Uterine smooth muscle cell (primary cell): ENCODE measurements at places on chromosomes 4 and X. TPM values are rescaled to one million over a fixed set of nuclear protein-coding genes. Genes with fewer than 3 reads are reported as not detected.

The MAPK10 gene
- 21.1 and 23.4 TPM in 2 replicates for total RNA-seq

The MAGEB2 gene
- not detected in 2 replicates for total RNA-seq

The TEC gene
- 1.3 and 1.4 TPM in 2 replicates for total RNA-seq

The GNRHR gene
- not detected in 2 replicates for total RNA-seq

The CXCL11 gene
- 0.22 TPM in 1 of 2 replicates, not detected in the other for total RNA-seq

The PNMA5 gene
- total RNA-seq: not detected in 2 replicates

The CHM gene
- 28.9 and 33.3 TPM in 2 replicates for total RNA-seq

The CLDN34 gene
- not detected in 2 replicates for total RNA-seq

The APELA gene
- not detected in 2 replicates for total RNA-seq

The USP17L20 gene
- total RNA-seq: not detected in 2 replicates

The CLTRN gene
- 0.12 TPM in 1 of 2 replicates, not detected in the other for total RNA-seq

The RNF128 gene
- total RNA-seq: 1.5 and 2.0 TPM in 2 replicates

The HMGN5 gene
- 0.75 and 1.7 TPM in 2 replicates for total RNA-seq

The PABPC5 gene
- total RNA-seq: 1.8 and 2.5 TPM in 2 replicates

The KCNE5 gene
- 0.12 and 0.33 TPM in 2 replicates for total RNA-seq

The RS1 gene
- not detected in 2 replicates for total RNA-seq

The CFI gene
- 3.0 and 3.7 TPM in 2 replicates for total RNA-seq

The POU3F4 gene
- total RNA-seq: not detected in 2 replicates

The SLITRK4 gene
- total RNA-seq: 0.50 and 1.2 TPM in 2 replicates

The FBXL5 gene
- 127 and 136 TPM in 2 replicates for total RNA-seq

The MUC7 gene
- not detected in 2 replicates for total RNA-seq

The PHOX2B gene
- not detected in 2 replicates for total RNA-seq

The LPAR4 gene
- total RNA-seq: 0.12 and 0.22 TPM in 2 replicates

The UGT2B17 gene
- total RNA-seq: not detected in 2 replicates

The UGT2B11 gene
- not detected in 2 replicates for total RNA-seq

The SMARCAD1 gene
- 39.6 and 42.1 TPM in 2 replicates for total RNA-seq

The DCAF12L1 gene
- total RNA-seq: under 0.01 TPM in 1 of 2 replicates, not detected in the other

The TCEAL3 gene
- total RNA-seq: 12.4 and 23.6 TPM in 2 replicates

The GPRASP2 gene
- 41.1 and 42.2 TPM in 2 replicates for total RNA-seq

The PHF8 gene
- 13.4 and 15.7 TPM in 2 replicates for total RNA-seq

The SMIM10 gene
- total RNA-seq: 5.4 and 5.9 TPM in 2 replicates

The GPR82 gene
- not detected in 2 replicates for total RNA-seq

The ATP2B3 gene
- total RNA-seq: under 0.01 TPM in 1 of 2 replicates, not detected in the other

The ADH4 gene
- not detected in 2 replicates for total RNA-seq

The HSFX4 gene
- total RNA-seq: not detected in 2 replicates

The RHOXF2 gene
- total RNA-seq: not detected in 2 replicates

The CYSLTR1 gene
- total RNA-seq: 0.11 TPM in 1 of 2 replicates, not detected in the other

The NALF2 gene
- not detected in 2 replicates for total RNA-seq

The ALB gene
- total RNA-seq: 0.12 TPM in 1 of 2 replicates, not detected in the other

The HSPA4L gene
- total RNA-seq: 5.4 and 8.4 TPM in 2 replicates

The NRK gene
- 0.37 and 1.3 TPM in 2 replicates for total RNA-seq

The PDLIM3 gene
- total RNA-seq: 5.2 and 9.3 TPM in 2 replicates

The CABS1 gene
- not detected in 2 replicates for total RNA-seq

The ZNF711 gene
- 0.66 and 0.87 TPM in 2 replicates for total RNA-seq

The VSIG4 gene
- not detected in 2 replicates for total RNA-seq

The CNGA1 gene
- total RNA-seq: not detected in 2 replicates

The AFF2 gene
- 0.22 and 0.37 TPM in 2 replicates for total RNA-seq

The TMEM144 gene
- 4.6 and 5.5 TPM in 2 replicates for total RNA-seq

The FAM90A26 gene
- total RNA-seq: not detected in 2 replicates

The MAGEA12 gene
- total RNA-seq: not detected in 2 replicates

The ARHGAP24 gene
- 48.9 and 49.9 TPM in 2 replicates for total RNA-seq

The TLR8 gene
- total RNA-seq: not detected in 2 replicates

The PPP2R2C gene
- total RNA-seq: 1.3 and 1.4 TPM in 2 replicates
